ENCODE measurements at places on chromosomes 2 and 18.

GRCh38 chr2:23283-23682, 23.0 kb downstream of the FAM110C start:
- no peak for DNase-seq

- DNase-seq = no peak
Observed at GRCh38 chr2:156680266-156680665, 244.1 kb downstream of the GPD2 start.

GRCh38 chr18:48820483-48821250, 130.1 kb downstream of the SMAD7 start:
- DNase-seq = no peak

DNA sequence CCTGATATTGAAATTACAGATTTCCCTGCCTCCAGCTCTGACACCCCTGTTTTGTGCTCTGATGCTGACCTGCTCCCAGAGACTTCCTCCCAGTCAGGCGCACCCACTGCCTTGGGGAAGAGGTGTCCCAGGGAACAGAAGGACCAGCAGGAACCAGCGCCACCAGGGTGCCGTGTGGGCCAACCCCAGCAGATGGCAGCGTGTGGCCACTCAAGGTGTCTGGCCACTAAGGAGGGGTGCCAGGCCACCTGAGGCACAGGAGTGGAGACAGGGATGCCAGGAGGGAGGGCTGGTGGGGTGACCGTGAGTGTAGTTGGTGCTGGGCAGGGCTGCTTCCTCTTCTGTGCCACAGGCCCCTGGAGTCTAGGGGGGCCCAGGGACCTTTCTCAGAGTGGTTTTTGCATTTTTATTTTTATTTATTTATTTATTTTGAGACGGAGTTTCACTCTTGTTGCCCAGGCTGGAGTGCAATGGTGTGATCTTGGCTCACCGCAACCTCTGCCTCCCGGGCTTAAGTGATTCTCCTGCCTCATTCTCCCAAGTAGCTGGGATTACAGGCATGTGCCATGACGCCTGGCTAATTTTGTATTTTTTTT, 56.0 kb downstream of the TEX44 start:
- DNase-seq = no peak

Data from cerebellar nuclear complex (tissue), 1 donor.